ENCODE measurements at places on chromosomes 16 and 17.

GRCh38 chr17:19755821-19756510 is 7.9 kb upstream of the ALDH3A1 start:
- DNase-seq = no peak

GRCh38 chr17:51347851-51348584 is 87.7 kb downstream of the UTP18 start:
- DNase-seq = no peak

DNA sequence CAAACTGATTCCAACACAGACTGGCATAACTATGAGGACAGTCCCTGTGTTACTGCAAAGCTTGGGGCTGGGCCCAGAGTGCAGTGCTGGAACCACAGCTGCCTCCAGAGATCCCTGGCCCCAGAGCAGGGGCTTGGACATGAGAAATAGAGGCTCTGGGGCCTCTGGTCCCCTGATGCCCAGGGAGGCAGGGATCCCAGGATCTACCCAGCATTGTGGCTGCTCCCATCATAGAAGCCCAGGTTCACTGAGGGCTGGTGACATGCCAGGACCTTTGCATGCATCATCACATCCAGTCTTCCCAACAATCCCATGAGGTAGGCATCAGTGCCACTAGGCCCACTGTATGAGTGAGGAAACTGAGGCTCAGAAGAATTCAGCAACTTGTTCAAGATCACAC is 95.8 kb downstream of the TMEM132E start:
- DNase-seq = no peak

DNA sequence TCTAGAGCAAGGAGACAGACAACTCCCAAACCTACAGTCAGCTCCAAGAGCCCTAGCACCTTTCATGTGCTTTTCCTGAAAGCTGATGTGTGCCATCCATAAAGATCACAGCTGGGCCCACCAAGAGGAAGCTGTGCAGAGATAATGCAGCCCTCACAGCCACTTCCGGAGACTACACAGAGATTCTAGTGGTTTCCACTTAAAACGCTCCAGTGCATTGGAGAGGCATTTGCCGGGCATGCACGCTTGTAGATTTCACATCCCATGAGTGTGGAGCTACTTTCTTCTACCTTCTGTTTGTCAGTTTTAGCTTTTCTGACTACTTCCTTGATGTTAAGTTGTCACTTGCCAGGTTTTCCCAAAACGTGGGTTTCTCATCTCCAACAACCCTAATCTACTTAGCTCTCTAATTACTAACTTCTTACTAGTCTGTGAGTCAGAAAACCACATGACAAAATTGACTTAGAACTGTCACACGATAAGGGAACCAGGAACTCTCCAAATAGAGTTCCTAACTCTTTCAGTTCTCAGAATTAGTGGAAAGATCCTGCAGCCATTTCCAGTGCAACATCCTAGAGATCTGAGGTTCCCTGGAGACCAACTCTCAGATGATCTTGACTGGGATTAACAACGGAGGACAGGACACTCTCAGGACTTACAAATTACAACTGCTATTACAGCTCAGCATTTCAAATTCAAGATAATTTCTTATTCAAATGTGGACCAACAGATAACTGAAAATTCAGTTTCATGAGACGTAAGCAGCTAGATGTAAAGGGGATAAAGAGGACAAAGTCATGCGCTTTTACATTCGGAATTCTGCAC is 28.6 kb downstream of the PMP22 start:
- DNase-seq = no peak

- DNase-seq = no peak
These were observed 26.7 kb downstream of the PLD6 start for GRCh38 chr17:17179371-17179827.

- DNase-seq = no peak
These were observed 58.5 kb downstream of the BAHCC1 start for GRCh38 chr17:81453712-81454111.

DNA sequence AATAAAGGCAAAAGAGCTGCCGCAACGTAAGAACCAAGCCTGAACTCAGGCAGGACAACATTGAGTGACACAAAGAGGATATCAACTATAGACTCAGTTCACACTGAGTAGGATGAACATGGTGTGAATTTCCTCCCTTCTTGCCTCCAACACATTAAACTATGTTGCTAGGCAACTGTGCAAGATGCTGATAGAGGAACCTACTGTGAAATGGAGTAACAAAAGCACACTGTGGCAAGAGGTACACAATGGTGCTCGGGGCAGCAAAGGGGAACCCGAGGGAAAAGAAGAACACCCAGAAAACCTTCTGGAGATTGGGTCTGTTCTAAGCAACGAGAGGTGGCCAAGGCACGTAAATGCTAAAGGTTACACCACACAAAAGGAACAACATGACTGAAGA is 34.1 kb downstream of the GRB2 start:
- DNase-seq = no peak

DNA sequence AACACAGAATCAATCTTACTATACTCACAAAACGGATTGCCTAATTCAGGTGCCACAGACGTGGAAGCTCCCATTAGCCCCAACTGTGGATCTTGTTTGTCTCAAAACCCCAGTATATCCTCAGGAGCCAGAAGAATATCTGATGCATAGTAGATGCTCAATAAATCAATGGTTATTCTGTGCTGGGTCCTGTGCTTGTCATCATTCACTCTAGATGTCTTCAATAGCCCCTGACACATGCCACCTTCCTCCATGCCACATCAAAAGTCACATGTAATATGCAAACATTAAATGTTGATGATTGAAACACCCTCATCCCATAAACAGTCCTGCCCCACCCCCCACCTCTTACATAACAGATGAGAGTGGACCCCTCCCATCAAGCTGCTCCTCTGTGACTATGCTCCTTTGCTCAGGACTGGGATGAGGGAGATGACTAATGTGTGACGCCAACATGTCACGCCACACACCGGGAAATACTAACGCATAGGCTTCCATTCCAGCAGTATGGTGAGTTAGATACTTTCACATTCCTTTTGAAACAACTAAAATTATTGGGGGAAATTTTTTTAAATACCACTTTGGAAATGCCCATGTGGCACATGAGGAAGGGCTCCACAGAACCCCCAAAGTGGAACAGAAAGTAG is 267.6 kb upstream of the SDK2 start:
- DNase-seq = peak; percentile 21

DNA sequence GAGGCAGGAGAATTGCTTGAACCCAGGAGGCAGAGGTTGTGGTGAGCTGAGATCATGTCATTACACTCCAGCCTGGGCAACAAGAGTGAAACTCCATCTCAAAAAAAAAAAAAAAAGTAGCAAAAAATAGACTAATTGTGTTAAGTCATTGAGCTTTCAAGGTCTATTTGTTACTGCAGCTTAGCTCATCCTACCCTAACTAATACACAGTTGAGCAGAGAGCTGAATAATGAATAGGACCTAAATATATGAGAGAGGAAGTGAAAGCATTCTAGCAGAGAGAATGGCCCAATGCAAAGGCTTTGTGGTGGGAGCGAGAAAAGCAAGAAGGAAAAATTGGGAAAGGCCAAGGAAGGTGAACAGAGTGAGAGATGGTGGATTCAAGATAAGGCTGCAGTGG is 128.3 kb downstream of the AXIN2 start:
- DNase-seq = no peak

DNA sequence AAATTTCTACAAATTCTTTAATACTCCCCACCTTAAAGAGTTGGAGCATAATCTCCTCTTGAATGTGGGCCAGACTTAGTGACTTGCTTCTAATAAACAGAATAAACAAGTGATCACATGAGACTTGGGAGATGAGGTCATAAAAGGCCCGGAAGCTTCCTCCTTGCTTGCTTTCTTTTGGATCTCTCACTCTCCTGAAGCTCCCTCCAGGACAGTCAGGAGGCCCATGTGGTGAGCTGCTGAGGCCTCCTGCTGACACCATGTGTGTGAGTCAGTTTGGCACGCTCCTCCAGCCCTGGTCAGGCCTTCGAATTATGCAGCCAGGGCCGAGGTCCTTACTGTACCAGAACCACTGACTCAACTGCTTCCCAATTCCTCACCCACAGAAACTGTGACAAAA is 53.2 kb downstream of the NDEL1 start:
- peak; percentile 98 for DNase-seq

- no peak for DNase-seq
These were observed 42.9 kb upstream of the CDRT4 start for GRCh38 chr17:15510361-15510760.
